NCI-H2107 (cell line): ENCODE measurements at places on chromosomes 3 and 15.

DNA sequence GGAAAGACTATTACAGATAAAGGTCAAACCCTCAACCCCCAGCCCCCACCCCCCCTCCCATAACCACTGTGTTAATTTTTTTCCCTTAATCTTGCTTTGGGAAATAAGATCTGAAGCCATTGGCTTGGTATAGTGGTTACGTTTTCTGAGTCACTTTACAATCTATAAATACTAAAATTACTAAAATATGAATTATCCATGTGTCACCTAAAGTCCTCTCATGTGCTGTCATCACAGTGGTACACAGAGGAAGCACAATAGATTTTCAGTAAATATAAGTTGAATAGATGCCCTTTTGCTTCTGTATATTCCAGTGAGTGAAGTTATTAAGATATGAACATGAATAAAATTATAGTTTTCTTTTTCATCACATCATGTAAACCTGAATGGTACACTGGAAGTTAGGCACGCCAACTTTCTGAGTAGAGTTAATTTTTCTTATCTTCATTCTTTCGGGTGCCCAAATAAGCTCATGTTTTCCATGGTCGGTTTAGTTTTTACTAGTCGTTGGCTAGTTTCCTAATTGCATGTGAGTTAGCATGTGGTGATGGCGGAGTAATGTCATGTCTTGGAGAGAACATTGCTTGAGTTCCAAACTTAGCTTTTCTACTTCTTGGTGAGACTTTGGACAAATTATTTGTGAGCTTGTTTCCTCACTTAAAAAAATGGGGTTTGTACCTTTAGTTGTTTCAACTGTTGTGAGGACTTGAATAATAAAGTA lies 11.5 kb downstream of the PPP4R2 start:
- no peak for DNase-seq

- no peak for DNase-seq
Measured at GRCh38 chr3:152672320-152672649, 162.6 kb upstream of the P2RY1 start.

- DNase-seq, result no peak
Measured at GRCh38 chr3:45756055-45756454, 40.3 kb downstream of the SLC6A20 start.

DNA sequence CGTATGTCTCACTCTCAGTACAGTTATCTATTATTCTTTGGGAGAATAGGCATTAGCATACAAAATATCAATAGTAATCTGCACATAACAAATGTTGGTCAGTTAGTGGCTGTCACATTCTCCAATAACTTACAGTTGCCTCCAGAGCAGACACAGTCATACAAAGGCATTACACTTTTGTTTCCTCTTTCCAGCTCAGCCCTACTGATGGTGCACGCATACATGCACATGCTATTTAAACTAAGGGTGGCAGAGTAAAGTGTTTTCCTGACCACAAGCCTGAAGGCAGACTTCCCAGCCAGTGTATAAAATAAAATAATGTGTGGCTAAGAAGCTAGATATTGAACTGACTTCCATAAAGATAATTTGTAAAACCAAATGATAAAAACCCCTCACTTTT lies 47.6 kb downstream of the PHLDB2 start:
- no peak for DNase-seq

DNA sequence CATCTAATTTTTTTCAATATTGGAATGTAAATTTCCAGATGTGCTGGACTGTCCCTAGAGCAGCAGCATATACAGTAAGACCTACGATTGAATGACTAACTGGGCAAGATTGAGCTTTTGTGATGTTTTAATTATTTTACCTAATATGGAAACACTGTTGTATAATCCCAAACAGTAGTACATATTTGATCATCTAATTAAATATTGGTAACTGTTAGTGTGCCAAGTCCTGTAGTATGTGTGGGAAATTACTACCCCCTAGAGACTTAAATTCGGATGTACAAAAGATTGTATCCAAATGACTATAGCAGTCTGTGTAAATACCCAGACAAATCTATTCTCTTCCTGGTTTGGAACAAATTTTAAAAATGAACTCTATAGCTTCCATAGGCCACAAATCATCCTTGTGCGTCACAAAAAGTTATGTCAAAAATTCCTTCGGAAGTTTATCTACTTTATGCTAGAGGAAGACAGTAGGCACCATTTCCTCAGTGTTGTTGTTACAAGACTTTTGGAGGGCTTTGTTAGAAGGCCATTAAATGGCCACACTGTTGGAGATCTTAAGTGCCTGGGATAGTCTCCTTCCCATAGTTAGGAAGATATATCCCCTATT lies 41.6 kb downstream of the NKIRAS1 start:
- DNase-seq, result no peak

- DNase-seq, result no peak
Measured at GRCh38 chr3:114466251-114466650, 172.4 kb downstream of the TIGIT start.

- no peak for DNase-seq
Measured at GRCh38 chr3:24288496-24289236, 206.0 kb downstream of the THRB start.

DNA sequence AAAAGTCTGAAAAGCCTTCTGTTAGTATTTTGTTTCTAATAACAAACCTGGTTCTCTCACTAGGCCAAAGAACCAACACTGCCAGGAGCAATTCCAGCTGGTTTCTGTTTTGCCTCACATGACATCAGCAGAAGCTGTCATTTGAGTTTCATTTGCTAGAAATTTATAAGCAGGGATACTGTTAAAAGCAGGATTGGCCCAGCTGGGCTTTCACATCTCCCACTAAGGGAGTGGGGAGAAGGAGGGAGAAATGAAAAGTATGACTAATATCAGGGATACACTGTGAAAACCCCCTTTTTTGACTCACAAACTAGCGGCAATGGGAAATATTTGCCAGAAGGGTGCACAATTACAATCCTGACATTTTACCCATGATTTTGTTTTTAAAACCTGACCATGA lies 5.3 kb downstream of the CCDC80 start:
- DNase-seq, result no peak

GRCh38 chr15:77144492-77145070 lies 73.7 kb upstream of the TSPAN3 start:
- DNase-seq, result no peak

- no peak for DNase-seq
Measured at GRCh38 chr3:179898024-179898423, 138.7 kb downstream of the PEX5L start.

DNA sequence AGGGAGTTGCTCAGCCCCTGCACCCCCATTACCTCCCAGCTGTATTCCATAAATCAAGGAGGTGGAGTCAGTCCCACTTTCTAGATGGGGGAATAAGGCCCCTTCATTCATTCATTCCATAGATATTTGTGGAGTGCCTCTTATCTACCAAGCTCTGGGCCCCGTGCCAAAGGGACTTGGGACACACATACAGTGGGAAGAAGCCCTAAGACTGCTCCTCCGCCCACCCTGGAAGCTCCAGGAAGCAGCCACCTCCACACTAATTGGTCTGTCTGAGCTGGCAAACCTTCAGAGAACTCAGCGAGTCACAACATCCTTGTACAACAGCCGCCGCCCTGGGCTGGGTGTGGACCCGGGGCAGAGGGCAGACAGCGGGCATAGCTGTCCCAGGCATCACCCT lies 6.4 kb downstream of the STRA6 start:
- DNase-seq, result no peak

- DNase-seq, result no peak
Measured at GRCh38 chr3:112011376-112011940, 12.7 kb downstream of the TAGLN3 start.

GRCh38 chr15:25408428-25408827 lies 30.4 kb downstream of the UBE3A start:
- DNase-seq, result no peak

DNA sequence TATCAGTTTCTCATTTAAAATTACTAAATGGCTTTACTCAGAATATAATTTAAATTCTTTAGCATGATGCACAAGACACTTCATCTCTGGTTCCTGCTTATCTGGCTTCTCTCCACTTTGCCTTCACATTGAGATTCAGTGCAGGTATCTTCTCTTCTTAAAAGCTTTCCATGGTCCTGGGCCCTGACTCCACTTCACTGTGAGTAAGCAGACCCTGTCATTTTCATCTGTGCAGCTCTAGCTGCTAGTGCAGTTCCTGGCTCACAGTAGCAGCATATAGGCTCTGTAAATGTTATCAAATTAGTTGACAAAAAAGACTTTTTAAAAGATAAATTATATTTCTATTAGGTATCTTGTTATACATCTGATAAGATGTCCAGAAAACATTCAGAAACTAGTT lies 58.8 kb downstream of the BCHE start:
- DNase-seq, result no peak

GRCh38 chr3:121072133-121072532 lies 164.1 kb downstream of the STXBP5L start:
- no peak for DNase-seq

DNA sequence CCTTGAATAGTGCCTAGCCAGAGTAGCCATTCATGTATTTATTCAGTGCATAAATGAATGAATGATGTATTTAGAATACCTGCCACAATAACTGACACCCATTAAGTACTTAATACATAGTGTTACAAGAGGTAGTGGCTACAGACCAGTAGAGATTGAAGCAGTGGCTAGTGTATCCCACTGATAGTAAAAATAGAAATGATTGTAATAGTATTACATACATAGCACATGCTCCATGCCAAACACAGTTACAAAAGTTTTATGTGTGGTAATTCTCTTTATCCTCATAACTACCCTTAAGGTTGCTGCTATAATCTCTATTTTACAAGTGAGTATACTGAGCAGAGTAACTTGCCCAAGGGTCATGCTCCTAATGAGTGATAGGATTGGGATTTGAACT lies 30.3 kb upstream of the SCAANT1 start:
- no peak for DNase-seq

DNA sequence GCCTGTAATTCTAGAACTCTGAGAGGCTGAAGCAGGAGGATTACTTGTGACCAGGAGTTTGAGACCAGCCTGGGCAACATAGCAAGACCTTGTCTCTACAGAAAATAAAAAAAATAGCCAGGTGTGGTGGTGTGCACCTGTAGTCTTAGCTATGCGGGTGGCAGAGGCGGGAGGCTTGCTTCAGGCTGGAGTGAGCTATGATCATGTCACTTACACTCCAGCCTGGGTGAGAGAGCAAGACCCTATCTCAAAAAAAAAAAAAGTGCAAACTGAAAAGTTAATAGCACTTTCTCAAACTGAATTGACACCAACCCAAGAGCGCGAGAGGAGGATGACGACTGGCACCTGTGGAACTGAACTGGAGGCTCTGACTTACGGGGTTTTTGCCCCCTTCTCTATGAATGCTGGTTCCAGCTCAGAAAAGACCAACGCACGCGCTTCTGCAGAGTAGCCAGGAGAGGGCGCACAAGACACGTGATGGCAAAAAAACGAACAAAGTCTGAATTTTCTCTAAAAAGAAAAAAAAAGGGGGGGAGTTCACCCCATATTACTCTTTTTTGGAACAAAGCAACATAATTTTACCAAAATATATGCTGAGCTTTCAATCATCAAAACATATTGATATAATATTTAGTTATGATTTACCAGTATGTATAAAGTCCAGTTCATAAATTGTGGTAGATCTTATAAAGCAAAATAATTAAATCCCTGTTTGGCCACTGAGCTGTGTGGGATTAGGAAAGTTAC lies 23.7 kb downstream of the CFAP92 start:
- DNase-seq, result peak; percentile 26

GRCh38 chr15:28892789-28893610 lies 7.2 kb downstream of the APBA2 start:
- DNase-seq, result no peak

DNA sequence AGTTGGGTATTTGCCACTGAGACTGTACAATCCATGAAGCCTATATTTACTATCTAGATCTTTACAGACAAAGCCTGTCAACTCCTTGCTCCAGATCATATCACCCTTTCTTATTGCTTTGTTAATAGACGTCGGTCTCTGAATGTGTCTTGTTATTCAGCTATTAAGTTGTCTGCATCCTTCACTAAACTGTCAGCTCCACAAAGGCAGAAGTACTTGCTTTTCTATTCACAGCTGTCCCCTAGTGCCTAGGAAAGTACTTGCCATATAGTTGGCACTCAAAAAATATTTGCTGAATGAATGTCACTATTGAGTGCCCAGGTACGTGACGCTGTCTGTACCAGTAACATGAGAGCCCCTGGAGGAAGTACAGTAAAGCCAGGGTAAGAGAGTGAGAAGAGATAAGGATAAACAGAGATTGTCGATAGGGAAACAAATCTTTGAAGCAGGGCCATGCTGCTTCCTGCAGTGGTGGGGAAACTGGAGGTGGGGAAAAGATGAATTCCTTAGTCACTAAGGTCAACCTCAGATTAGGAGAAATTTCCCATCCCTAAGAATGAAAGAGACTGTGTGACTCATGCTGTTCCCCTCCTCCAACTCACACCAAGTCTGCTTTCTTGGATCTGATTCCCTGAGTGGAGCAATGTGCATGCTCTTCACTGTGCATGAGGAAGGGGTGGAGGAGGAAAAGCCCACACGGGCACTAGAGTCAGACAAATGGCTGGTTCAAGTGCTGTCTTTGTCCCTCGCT lies 36.3 kb downstream of the PRICKLE2 start:
- DNase-seq, result no peak

DNA sequence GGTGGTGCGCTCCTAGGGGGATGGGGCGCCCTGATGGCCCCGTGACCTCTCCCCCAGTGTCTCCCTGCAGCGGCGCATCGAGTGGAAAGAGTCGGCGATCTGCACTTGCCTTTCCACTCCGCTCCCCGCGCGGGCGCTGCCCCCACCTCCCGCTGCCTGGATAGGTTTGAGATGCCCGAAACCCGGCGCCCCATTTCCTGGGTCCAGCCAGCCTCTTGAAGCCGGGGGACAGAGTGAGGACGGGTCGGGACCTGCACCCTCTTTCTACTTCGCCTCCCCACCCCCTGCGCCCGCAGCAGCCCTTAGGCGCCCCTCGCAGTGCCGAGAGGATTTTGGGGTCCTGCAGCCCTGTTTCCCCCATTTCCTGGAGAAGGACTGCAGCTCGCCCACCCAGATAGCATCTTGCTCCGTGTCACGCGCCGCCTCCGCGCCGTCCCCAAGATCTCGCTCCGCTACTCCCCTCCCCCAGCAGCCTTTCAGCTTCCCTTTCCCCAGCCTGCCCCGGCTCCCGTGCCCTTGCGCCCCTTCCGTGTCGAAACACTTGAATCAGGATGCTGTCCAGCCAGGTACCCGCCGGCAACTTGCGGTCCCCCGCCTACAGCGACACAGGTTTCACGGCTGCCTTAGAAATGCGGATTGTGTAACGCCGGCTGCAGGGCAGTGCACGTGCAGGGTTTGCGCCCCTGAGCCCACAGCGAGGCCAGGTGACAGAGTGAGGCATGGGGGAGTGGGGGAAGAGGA lies 519 bp downstream of the ABHD6 start:
- no peak for DNase-seq

GRCh38 chr3:42772670-42773408 lies at the start of gene CCDC13:
Gene CCDC13 (minus strand): TSS chr3:42773253. CDS start chr3:42758345, 14,908 bp downstream.
- peak; percentile 76 for DNase-seq

DNA sequence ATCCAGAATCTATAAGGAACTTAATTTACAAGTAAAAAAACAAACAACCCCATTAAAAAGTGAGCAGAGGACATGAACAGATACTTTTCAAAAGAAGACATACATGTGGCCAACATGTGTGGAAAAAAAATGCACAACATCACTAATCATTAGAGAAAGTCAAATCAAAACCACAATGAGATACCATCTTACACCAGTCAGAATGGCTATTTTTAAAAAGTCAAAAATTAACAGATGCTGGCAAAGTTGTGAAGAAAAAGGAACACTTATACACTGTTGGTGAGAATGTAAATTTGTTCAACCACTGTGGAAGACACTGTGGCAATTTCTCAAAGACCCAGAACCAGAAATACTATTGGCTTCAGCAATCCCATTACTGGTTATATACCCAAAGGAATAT lies 830.0 kb upstream of the ALCAM start:
- DNase-seq, result no peak
